ENCODE measurements at places on chromosomes 1 and 21. TPM values are rescaled to one million over a fixed set of nuclear protein-coding genes. Genes with fewer than 3 reads are reported as not detected.

TMEM61 gene
- total RNA-seq = 8.8 TPM

DNA sequence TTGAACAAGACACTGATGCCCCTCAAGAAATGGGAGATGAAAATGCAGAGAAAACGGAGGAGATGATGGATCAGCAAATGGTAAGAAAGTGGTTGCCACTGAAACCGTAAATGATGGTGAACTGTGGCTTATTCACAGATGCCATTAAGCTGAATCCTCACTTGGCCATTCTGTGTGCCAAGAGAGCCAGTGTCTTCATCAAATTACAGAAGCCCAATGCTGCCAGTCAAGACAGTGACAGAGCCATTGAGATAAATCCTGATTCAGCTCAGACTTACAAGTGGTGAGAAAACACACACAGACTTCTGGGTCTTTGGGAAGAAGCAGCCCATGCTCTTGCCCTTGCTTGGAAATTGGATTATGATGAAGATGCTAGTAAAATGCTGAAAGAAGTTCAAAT, 52.5 kb downstream of the NBPF6 start:
- DNase-seq = no peak

- DNase-seq = no peak
Observed at GRCh38 chr1:234920136-234920842, 208.3 kb downstream of the TOMM20 start.

GRCh38 chr1:17119076-17119772, at the start of gene PADI2:
Gene PADI2 (minus strand): TSS chr1:17119451. CDS start chr1:17119371, 80 bp downstream.
- DNase-seq = peak; percentile 50

GRCh38 chr1:39082010-39082799, 56.1 kb downstream of the NDUFS5 start:
- no peak for DNase-seq

- DNase-seq = no peak
Observed at GRCh38 chr1:158607296-158607695, 2.2 kb downstream of the OR10Z1 start.

DNA sequence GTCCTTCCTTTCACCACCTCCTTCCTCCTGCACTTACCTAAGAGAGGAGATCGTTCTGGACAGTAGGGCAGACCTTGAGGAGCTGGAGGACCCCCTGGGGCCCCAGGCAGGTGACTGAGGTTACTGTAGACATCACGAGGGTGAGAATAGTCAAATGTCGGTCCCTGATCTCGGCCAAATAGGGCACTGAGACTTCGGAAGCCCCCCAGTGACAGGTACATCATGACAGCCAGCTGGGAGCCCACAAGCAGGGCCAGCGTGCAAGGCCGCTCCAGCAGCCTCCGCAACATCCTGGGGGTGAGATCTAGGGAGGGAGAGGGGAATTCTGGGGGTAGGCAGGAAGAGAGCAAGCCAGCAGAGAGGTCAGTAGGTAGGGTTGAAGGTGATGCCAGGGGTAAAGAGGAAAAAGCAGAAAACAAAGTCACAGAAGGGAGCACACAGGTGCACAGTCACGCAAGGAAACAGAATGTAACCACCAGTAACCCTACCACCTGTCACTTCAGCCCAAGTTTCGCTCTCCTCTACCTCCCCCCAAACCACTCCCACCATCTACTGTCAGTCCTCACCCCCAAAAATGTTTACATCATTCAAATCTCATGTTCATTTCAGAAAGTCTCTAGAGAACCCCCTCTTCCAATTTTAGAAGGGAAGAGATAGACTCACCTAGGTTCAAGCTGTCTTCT, 1.4 kb downstream of the B4GALT3 start:
- no peak for DNase-seq

- peak; percentile 82 for DNase-seq
Observed at GRCh38 chr1:55140546-55140983, 74.6 kb downstream of the USP24 start.

TMIGD3 gene
- total RNA-seq = 25.4 TPM

- DNase-seq = no peak
Observed at GRCh38 chr1:211331011-211331709, 4.5 kb downstream of the TRAF5 start.

DNA sequence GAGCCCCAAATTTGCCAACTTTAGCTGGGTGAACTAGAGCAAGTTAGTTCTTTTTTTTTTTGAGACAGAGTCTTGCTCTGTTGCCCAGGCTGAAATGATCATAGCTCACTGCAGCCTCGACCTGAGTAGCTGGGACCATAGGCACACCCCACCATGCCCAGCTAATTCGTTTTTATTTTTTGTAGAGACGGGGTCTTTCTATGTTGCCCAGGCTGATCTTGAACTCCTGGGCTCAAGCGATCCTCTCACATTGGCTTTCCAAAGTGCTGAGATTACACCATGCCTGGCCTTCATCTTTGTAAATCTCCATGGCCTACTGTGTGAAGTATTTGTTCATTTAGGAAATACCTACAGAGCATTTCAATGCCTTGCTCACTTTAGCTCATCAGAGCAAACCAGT, 105.6 kb upstream of the SLC44A3 start:
- no peak for DNase-seq

NFASC gene
- total RNA-seq = 47.3 TPM

WASF2 gene
- total RNA-seq = 51.2 TPM

DNA sequence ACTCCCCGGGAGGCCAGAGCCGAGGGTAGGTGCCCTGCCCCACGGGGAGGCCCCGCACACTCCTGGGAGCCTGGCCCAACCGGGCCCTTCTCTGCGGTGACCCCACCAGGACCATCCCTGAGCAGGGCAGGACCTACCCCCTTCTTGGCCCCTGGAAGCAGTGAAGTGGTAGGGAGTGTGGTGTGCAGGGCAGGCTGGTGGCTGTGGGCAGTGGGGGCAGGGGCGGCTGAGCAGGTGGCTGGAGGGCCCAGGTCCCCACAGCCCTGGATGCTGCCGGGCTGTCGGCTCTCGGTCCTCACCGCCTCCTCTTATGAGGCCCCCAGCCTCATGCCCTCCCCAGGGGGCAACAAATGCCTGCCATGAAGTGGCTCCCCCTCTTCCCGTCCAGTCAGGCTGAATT, 19.5 kb downstream of the PLCH2 start:
- DNase-seq = no peak

DISC1 gene
- total RNA-seq = 21.0 TPM

DNA sequence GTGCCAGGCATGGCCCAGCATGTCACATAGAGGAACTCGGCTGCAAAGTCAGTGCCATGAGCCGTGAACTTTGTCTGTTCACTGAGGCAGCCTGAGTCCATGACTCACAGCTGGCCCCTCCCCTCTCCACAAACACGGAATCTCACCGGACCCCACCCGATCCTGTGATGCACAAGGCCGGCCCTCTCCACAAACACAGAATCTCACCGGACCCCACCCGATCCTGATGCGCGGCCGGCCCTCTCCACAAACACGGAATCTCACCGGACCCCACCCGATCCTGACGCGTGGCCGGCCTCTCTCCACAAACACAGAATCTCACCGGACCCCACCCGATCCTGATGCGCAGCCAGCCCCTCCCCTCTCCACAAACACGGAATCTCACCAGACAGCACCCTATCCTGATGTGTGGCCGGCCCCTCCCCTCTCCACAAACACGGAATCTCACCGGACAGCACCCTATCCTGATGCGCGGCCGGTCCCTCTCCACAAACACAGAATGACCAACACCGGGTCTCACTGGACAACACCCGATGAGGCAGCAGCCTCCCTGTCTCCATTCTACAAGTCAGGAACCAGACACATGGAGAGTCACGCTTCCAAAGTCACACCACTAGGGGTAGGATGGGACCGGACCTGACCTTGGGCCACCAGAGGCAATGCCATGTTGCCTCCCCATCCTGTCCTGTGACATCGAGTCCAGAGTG, 39.6 kb upstream of the GPR153 start:
- no peak for DNase-seq

DNA sequence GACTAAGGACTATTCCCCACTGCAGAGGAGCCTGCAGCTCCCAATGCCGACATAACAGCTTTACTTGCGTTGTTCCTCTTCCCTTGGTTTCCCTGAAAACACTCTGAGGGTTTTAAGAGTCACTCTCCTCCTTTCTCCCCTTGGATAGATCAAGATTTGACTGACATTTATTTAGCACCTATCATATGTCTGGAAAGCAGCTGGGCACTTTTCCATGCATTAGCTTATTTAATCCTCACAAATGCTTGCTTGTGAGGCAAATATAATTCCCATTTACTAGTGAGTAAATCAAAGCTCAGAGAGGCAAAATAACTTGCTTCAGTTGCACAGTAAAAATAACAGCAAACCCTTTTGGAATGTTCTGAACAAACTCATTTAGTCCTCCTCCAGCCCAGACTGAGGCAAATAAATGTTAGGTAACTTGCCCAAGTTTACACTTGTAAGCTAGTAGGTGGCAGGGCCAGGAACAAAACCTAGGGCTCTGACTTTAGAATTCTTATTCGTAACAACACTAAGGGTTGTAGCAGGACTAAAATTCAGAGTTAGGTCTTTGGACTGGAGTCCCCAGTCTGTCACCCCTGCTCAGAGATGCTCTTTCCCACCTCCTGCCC, 81.4 kb downstream of the KCND3 start:
- DNase-seq = no peak

ILF2 gene
- total RNA-seq = 77.7 TPM

- DNase-seq = no peak
Observed at GRCh38 chr1:43729816-43730463, 22.6 kb downstream of the ST3GAL3 start.

- DNase-seq = no peak
Observed at GRCh38 chr1:89755591-89755990, 65.2 kb upstream of the LRRC8D start.

DNA sequence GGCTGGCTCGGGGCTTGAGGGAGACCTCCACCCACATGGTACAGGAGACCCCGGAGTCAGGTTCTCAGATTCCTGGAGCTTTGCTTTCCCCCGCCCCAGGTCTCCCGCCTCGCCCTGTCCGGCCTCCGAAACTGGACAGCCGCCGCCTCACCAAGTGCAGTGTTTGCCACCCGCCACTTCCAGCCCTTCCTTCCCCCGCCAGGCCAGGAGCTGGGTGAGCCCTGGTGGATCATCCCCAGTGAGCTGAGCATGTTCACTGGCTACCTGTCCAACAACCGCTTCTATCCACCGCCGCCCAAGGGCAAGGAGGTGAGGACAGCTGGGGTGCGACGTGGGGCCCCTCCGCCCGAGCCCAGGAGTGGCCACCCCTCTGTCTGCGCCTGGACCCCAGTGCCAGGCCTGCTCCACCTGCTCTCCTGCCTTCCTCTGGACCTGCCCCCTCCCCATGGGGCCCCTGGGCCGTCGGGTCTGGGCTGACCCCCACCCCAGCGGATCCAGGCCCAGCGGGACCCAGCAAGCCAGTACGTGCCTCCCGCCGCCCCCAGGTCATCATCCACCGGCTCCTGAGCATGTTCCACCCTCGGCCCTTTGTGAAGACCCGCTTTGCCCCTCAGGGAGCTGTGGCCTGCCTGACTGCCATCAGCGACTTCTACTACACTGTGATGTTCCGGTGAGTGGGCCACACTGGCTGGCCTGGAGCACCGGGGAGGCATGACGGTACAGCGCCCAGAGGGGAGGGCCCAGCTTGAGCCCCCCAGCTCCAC, 8.7 kb downstream of the SELENON start:
- DNase-seq = no peak

DNA sequence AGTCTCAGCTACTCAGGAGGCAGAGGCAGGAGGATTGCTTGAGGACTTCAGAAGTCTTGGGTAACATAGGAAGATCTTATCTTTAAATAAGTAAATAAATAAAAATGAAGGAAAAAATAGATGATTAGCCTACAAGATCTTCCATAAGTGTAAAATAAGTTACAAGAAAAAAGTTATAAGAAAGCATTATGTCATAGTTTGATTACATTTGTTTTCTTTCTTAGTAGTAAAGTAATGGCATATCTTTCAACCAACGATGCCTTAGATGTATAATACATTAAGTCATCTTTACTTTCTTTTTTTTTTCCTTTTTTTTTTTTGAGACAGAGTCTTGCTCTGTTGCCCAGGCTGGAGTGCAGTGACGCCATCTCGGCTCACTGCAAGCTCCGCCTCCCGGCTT, 46.5 kb downstream of the SNRPE start:
- DNase-seq = no peak

DNA sequence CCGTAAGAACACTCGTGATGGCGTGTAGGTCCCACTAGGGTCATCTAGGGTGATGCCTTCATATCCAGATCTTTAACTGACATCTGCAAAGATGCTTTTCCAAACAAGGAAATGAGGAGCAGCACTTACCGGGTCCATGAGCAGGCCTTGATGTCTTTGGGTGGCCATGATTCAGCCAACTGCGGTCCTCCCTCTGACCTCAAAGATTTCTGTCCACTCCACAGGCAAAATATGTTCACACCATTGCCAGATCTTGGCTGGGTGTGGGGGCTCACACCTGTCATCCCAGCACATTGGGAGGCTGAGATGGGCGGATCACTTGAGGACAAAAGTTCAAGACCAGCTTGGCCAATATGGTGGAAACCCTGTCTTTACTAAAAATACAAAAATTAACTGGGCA, 18.2 kb downstream of the TRPM2 start:
- DNase-seq = no peak

DNA sequence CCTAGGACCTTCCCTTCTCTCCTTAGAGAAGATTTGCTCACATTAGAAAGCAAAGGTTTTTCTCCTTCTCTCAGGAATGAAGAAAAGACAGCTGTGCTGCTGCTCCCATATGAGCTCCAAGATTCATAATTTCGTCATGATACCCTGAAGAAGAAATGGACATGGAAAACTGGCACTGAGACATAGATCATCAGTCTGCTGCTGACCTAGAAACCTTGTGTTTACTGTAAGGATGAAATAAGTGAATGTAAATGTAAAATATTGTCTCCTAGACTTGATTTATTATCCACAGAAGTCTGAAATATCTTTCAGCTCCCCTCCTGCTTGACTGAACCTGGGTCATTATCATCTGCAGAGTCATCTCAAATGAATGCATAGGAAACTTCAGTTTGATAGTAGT, 77.9 kb downstream of the ZC3H11B start:
- no peak for DNase-seq

DNA sequence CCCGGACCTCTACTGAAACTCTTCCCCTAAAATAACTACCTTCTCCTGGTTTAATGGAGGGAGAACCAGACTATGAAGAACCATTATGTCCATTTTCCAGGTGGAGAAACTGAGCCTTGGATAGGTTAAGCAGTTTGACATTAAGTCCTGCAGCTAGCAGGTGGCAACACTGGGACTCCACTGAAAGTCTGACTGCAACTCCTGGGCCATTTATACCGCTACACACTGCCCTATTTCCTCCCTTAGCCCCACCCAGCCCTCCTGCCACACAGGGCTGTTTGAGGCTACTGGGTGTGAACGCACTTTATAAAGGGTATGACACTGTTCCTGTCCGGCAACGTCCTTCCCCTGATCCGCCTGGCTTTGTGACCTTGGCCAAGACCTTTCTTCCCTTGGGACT, 511 bp upstream of the INPP5B start:
- DNase-seq = no peak

GJC2 gene
- total RNA-seq = 2.7 TPM

Measured in adrenal gland (tissue), 19 donors.